Activated CD8-positive, alpha-beta T cell treated with anti-CD3 and anti-CD28 coated beads, Interleukin-2, amount 10 ng/mL, durations not matched to agents 7 days and 5 days (primary cell): ENCODE measurements at places on chromosomes 11 and 22.

GRCh38 chr22:31603574-31603973 lies 58.4 kb downstream of the PISD start:
- DNase-seq = no peak

- DNase-seq = no peak
These were observed 619 bp downstream of the LRRC75B start for GRCh38 chr22:24592058-24592850.

GRCh38 chr11:96393753-96394348 lies 4.0 kb downstream of the JRKL start:
- DNase-seq = no peak

GRCh38 chr11:133318221-133318620 lies 214.1 kb downstream of the OPCML start:
- DNase-seq = no peak

- DNase-seq = no peak
These were observed 20.9 kb downstream of the TRIM29 start for GRCh38 chr11:120116966-120117365.

GRCh38 chr22:48492366-48493320 lies 1335.0 kb downstream of the BRD1 start:
- peak; percentile 59 for DNase-seq

- DNase-seq = no peak
These were observed 608 bp downstream of the TMPRSS13 start for GRCh38 chr11:117928446-117929141.

DNA sequence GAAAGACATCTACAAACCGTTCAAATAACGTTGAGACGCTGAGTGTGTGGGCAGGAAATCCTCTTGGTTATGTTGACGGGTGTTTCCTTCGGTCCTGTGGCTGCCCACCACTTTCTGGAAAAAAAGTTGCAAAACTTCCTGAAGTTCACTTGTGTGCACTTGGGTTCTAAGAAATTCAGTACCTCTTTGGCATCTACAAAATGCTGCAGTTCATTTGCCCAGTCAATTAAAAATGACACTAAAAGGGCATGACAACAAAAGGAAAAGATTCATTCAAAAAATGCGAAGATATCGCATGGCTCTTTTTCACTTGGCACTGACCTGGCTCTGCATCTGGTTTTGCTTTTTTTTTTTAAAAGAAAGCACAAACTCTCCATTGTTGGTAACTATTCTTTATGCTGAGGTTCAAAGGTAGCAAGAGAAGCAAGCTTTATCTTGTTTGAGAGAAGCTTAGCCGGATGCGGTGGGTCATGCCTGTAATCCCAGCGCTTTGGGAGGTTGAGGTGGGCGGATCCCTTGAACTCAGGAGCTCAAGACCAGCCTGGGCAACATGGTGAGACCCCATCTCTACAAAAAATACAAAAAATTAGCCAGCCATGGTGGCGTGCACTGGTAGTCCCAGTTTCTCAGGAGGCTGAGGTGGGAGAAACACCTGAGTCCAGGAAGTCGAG lies 10.6 kb upstream of the XBP1 start:
- peak; percentile 75 for DNase-seq

- DNase-seq = peak; percentile 70
These were observed 8.1 kb downstream of the BCL9L start for GRCh38 chr11:118917481-118918127.

- no peak for DNase-seq
These were observed 92.1 kb downstream of the PARVA start for GRCh38 chr11:12469451-12469850.

DNA sequence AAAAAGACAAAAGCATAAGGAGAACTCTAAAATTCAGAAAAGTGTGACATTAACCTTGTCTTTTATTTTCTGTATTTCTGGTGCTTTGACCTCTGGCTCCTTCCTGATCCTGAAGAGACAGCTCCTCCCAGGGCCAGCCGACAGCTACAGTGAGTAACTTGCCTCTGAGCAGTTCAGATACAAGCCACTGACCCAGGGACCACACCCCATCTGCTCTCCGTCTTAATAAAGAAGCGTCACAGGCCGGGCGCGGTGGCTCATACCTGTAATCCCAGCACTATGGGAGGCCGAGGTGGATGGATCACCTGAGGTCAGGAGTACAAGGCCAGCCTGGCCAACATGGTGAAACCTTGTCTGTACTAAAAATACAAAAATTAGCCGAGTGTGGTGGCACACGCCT lies 6.5 kb downstream of the MLC1 start:
- no peak for DNase-seq

GRCh38 chr11:77407613-77408012 lies 66.3 kb downstream of the PAK1 start:
- no peak for DNase-seq

DNA sequence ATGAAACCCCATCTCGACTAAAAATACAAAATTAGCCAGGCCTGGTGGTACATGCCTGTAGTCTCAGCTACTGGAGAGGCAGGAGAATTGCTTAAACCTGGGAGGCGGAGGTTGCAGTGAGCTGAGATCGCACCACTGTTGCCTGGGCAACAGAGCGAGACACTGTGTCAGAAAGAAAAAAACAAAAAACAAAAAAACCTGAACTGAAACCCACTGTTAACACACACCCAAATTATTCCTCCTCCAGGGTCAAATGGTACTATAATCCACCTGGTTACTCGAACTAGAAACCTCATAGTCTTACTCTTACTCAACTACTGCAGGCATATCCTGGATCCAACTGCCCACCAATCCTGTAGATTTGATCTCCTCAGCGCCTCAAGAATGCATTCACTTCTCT lies 35.5 kb downstream of the USP28 start:
- no peak for DNase-seq

- DNase-seq = no peak
These were observed 28.0 kb downstream of the TST start for GRCh38 chr22:36991206-36991605.

- DNase-seq = no peak
These were observed 17.5 kb downstream of the BCL9L start for GRCh38 chr11:118908264-118908663.

GRCh38 chr22:32866953-32867352 lies 65.4 kb downstream of the TIMP3 start:
- DNase-seq = no peak

DNA sequence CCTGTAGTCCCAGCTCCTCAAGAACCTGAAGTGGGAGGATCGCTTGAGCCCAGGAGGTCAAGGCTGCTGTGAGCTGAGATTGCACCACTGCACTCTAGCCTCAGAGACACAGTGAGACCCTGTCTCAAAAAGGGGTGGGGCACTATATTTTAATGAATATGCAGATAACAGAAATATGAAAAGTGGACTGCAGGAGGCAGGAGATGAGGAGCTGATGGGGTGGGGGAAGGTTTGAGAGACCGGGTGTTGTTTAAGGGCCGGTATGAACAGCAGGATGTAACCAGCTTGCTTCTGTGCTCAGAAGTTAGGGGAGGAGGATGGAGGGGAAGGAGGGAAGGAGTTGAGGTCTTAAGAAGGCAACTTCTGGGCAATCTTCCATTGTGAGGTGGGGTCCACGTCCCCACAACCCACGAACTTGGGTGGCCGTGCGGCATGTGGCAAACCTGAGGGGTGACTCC lies 1.3 kb upstream of the B4GALNT4 start:
- no peak for DNase-seq

- no peak for DNase-seq
These were observed 134.5 kb upstream of the FIBIN start for GRCh38 chr11:26859416-26859815.

DNA sequence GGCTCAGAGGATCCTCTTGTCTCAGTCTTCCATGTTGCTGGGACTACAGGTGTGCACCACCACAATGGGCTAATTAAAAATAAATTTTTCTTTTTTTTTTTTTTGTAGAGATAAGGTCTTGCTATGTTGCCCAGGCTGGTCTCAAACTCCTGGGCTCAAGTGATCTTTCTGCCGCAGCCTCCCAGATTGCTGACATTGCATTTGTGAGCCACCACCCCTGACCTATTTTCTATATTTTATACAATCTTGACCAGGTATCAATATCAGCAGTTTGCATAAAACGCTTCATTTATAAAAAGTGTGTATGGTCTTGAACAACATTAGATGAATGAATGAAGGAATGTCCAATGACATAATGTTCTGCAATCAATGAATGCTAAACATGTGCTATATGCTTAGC lies 9.1 kb upstream of the STX3 start:
- DNase-seq = no peak

DNA sequence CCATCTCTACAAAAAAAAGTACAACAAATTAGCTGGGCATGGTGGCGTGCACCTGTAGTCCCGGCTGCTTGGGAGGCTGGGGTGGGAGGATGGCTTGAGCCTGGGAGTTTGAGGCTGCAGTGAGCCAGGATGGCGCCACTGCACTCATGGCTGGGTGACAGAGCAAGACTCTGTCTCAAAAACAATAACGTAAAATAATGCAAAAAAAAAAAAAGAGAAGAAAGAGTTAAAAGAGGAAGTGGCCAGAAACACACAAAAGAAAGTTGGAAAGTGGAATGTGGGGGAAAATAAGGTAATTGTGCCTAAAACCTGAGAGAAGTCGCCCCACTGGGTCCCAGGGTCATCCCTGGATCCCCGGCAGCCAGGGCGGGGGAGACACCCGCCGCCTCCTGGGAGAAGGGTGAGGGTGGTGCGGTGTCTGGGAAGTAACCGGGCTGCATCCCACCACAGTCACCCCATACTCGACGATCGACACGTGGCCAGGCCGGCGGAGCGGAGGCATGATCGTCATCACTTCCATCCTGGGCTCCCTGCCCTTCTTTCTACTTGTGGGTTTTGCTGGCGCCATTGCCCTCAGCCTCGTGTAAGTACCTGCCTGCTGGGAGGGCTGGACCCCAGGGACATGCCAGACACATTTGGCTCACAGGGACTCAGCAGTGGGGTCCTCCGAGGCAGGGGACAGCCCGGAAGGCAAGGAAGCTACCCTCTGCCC lies 8.1 kb downstream of the UPK3A start:
- DNase-seq = no peak

GRCh38 chr11:27388001-27388400 lies 25.0 kb upstream of the CCDC34 start:
- DNase-seq = no peak

DNA sequence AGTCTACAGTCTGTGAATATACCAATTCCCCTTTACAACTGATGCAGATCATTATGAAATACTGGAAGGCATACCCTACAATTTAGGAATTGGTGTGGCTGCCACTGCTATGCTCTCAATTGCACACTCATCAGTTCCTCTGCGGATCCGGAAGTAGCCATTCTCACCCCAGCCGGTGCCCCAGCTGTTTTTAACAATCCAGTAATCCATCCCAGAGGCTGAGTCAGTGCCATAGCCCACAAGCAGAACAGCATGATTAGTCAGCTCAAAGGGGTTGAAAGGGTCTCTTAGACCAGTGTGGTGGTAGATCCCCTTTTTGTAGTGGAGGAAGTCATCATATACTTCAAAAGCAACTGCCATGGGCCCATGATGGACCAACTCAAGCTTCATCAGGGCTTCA lies 43.6 kb downstream of the CTSC start:
- DNase-seq = no peak

DNA sequence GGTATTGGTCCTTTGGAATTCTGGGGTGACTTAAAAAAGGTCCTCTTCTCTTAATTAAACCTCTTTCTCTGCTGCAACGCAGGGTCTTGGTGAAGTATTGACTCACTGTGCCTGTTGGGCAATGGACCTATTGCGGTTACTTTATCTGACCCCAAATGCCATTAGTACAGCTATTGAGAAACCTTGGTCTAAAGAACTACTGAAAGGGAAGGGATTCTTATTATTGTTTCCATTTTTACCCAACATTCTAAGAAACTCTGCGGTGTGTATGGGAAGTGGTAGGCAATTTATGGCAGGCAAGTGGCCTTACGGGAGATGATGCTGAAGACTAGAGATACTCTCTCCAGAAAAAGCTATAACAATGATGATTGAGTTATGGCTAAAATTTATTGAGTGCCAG lies 12.5 kb downstream of the SLC6A5 start:
- no peak for DNase-seq

DNA sequence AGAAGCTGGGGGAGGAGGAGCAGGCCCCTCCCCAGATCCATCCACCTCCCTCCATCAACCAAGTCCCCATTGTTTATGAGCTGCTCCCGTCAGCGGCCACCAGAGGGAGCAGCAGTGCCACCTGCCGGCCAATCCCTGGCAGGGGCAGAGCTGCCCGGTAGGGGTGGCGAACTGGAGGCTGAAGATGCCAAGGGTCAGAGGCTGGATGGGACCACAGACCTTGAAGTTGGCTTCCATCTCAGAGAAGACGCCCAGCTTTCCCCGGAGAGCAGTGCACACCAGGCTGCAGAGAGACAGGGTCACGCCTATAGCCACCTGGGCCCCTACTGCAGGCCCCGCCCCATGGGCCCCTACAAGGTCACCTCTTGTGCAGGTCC lies 3.6 kb downstream of the FIBP start:
- DNase-seq = peak; percentile 88

DNA sequence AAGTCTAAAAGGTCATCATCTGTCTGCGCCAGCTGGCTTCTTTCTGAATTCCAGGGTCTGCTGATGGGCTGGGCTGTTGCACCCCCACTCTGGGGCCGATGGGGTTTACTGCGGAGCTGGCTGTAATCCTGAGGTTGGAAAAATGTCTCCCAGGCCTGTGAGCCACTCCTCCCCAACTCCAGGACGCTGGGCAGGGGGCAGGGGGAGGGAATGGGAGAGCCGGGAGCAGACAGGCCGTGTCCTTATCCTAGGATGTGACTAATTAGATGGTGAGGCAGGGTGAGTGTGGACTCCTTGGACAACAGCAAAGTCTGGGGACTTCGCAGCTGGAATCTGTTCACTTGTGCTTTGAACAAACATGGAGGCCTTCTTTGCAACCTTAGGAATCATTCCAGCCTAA lies 48.7 kb downstream of the LRRC32 start:
- no peak for DNase-seq

DNA sequence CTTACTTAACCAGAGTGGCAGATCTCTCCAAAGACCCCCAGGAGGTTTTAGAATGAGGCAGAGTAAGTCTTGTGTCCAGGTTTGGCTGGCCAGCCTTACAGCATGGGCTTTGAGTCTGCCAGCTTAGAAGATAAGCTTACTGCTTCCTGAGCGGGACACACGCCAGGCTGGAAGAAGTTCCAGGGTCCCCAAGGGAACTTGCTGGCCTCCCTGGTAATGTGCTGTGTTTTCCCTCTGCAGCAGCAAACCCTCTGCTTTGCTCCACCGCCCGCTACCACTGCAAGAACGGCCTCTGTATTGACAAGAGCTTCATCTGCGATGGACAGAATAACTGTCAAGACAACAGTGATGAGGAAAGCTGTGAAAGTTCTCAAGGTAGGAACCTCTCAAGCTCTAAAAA lies 154.2 kb downstream of the LDLRAD3 start:
- no peak for DNase-seq

GRCh38 chr11:116194156-116194904 lies 578.5 kb downstream of the BUD13 start:
- DNase-seq = no peak

GRCh38 chr22:44411226-44412135 lies 86.6 kb downstream of the RTL6 start:
- DNase-seq = no peak

DNA sequence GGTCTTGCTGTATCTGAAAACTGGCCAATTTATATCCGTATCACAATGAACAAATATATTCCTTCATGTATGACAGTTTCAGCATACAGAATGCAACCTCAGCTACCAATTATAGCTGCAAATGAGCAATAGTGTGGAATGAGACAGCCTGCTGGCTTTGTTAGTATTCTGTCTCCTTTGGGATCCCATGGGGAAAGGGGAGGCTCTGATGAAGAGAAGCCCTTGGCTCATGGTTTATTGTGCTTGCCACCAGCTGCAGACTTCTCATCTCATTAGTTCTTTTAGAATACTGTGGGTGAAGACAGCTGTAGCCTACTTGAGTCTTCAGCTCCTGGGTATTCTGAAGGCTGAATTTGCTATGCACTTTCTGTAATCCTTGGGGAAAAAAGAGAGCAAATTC lies 42.4 kb downstream of the PITPNB start:
- DNase-seq = no peak
